ENCODE measurements at places on chromosomes 16 and 17.

DNA sequence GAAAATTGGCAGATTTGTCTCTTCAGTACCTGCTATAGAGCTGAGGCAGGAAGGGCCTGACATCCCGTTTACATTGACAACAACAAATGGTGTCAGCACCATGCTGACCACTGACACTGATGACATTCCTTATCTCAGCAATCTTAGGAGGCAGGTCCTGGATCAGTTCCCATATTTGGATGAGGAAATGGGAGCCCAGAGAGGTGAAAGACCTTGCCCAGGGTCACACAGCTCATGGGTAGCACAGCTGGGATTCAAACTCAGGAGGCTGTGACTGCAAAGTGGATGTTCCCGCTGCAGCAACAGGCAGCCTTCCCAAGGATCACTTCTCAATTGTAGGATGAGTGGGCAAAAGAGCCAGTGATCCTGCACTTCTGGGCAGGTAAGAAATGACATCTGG is 30.5 kb upstream of the CACNG4 start:
- no peaks in the 10 kb centered on the region for H3K36me3 ChIP-seq
- no peak for DNase-seq
- no peaks in the 10 kb centered on the region for H3K4me1 ChIP-seq
- H3K27me3 ChIP-seq, result peaks cover 19% of the 10 kb centered on the region
- H3K4me3 ChIP-seq, result no peak overlapping the region
- no peak overlapping the region for H3K27ac ChIP-seq

GRCh38 chr16:5925850-5926249 is 828.3 kb upstream of the EEF2KMT start:
- no peak overlapping the region for H3K27ac ChIP-seq
- no peaks in the 10 kb centered on the region for H3K36me3 ChIP-seq
- H3K4me3 ChIP-seq, result no peak overlapping the region
- DNase-seq, result no peak

GRCh38 chr16:85164838-85165516 is 52.7 kb upstream of the CIBAR2 start:
- DNase-seq, result no peak
- no peaks in the 10 kb centered on the region for H3K4me1 ChIP-seq
- no peaks in the 10 kb centered on the region for H3K36me3 ChIP-seq
- no peak overlapping the region for H3K27ac ChIP-seq
- H3K4me3 ChIP-seq, result no peak overlapping the region
- H3K27me3 ChIP-seq, result peaks cover 14% of the 10 kb centered on the region

DNA sequence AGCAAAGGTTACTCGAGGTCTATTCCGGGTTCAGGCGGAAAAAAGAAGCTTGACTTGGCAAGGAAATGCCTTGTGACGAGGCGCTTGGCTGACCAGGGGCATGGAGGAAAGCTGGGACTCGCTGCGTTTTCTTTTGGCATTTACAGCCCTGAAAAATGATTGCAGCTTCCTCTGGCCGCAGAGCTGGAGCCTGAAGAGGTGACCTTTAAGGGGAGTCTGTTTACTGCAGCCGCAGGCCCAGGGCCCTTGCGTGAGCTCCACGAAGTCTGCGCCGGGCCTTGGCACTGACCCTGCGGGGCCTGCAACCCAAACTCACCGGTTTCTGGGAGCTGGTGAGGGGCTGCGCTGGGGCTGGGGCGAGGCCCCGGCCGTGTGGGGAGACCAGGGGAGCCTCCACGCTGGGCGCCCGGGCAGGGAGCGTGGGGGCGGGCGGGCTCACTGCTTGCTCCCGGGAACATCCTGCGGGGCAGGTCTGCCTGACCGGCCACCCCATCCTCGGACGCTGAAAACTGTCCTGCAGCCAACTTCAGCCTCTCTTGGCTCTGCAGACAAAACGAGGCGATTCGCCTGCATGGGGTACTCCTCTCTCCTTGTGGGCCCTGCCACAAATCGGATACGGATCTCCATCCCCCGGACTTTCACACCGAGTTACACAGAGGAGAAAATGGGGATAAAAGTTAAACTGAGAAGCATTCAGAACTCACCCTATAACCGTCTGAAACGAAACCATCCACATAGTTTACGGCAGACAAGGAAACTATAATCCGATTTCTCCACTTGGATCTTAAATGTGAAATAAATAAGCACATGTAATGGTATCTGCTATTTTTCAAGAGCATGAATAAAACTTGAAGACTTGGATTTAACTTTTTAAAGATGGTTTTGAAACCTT is 206.3 kb upstream of the FOXF1 start:
- no peak overlapping the region for H3K27ac ChIP-seq
- H3K4me1 ChIP-seq, result no peaks in the 10 kb centered on the region
- H3K27me3 ChIP-seq, result peaks cover 30% of the 10 kb centered on the region

- H3K27me3 ChIP-seq, result no peaks in the 10 kb centered on the region
- H3K4me1 ChIP-seq, result peaks cover 57% of the 10 kb centered on the region
- no peak for DNase-seq
- H3K36me3 ChIP-seq, result peaks cover 21% of the 10 kb centered on the region
- no peak overlapping the region for H3K4me3 ChIP-seq
- no peak overlapping the region for H3K27ac ChIP-seq
These were observed 5.0 kb downstream of the FOXK2 start for GRCh38 chr17:82524540-82524939.
